ENCODE measurements at places on chromosomes 7 and 10.

GRCh38 chr7:75038508-75038907, 35.1 kb downstream of the RCC1L start:
- DNase-seq: no peak

GRCh38 chr7:36117203-36117840, 35.7 kb upstream of the EEPD1 start:
- no peak for DNase-seq

DNA sequence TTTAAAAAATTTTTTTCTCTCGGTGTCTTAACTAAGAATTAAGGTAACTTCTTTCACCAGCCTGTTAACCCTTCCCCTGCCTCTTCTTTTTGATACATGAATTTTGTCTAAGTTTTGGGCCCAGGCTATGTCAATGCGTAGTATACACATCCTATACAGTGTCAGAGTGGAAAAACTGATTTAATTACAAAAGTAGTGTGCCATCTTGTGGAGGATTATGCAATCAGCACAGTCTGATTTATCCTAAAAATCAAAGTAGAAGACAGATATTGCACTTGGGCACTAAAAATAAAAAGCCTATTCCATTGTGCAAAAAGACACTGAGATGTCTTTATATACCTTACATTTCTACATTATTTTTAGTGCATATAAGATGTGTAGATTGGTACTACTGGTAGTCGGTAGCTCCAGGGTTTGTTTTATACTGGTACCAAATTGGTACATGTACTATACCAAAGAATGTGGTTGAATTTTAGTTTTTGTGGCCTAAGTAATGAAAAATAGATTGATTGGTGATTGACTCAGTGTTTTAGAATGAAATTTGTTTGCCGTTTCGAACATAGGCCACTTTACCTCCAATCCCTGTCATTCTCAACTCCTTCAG, 96.6 kb downstream of the MKLN1 start:
- DNase-seq: no peak

GRCh38 chr10:78464856-78465267, 431.2 kb downstream of the RPS24 start:
- no peak for DNase-seq
